ENCODE measurements at places on chromosomes 4 and X.

- peak; percentile 75 for DNase-seq
Observed at GRCh38 chrX:23742697-23743622, at the start of gene ACOT9. Gene ACOT9 (minus strand): TSS chrX:23743276. CDS start chrX:23743144, 132 bp downstream.

- no peak for DNase-seq
Observed at GRCh38 chrX:134985479-134985878, 5.3 kb upstream of the SMIM10 start.

DNA sequence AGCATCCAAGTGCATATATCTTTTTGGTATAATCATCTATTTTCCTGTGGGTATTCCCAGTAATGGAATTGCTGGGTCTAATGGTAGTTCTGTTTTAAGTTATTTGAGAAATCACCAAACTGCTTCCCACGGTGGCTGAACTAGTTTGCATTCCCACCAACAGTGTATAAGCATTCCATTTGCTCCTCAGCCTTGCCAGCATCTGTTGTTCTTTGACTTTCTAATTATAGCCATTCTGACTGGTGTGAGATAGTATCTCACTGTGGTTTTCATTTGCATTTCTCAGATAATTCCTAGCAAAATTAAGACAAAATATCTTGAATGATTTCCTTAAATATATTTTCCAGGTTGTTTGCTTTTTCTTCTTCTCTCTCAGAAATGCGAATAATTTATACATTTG lies 341.1 kb downstream of the GBA3 start:
- DNase-seq = no peak

- DNase-seq = no peak
Observed at GRCh38 chrX:30570505-30570904, 7.1 kb downstream of the TASL start.

GRCh38 chrX:34810916-34811315 lies 131.7 kb upstream of the FAM47B start:
- DNase-seq = no peak

DNA sequence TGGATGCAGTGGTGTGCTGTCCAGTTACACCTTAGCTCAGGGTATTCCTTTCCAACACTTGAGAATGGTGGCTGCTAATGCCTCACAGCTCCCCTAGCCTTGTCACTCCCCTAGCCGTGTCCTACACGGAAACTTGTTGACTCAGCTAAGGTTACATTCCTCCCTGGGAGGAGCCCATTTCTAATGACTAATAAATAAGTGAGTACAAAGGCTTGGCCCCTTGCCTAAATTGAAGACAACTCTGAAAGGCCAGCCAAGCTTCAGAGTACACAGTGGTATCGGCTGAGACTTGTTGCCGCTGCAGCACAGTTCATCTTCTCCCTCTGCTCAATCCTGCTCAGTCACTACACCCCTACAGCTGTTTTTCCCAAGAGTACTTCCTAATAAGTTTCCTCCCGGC lies 21.2 kb upstream of the SLC25A31 start:
- no peak for DNase-seq

DNA sequence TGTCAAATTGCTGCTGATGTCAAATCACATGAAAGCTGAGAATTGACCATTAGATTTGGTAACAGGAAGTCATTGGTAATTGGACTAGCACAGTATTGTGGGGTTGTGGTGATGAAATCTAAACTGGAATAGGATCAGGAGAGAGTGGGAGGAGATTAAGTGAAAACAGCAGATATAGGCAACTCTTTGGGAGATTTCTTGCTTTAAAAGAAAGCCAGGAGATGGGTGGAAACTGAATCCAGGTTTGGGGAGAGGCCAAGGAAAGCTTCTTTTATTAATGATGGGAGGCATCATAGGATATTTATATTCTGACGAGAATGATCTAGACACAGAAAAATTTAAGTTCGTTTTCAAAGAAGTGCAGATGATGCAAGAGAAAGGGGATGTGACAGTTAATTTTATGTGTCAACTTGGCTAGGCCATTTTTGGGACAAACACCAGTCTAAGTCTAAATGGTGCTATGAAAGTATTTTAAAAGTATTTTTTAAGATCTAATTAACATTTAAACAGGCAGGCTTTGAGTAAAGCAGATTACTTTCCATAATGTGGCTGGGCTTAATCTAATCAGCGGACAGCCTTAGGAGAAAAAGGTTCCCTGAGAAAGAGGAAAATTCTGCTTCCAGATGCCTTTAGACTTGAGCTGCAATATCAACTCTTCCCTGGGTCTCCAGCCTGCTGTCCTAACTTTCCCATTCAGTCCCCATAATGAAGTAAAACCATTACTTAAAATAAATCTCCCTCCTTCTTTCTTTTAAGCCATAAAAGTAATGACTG lies 24.7 kb downstream of the SEC24D start:
- DNase-seq = no peak
